ENCODE measurements at places on chromosomes 13 and 19.

GRCh38 chr13:20221772-20222171, 10.3 kb downstream of the GJB6 start:
- no peak for DNase-seq

- no peak for DNase-seq
These were observed 111.8 kb upstream of the UQCRFS1 start for GRCh38 chr19:29324717-29325116.

- no peak for DNase-seq
These were observed 235.1 kb downstream of the UQCRFS1 start for GRCh38 chr19:28977826-28978225.

- no peak for DNase-seq
These were observed 547.5 kb upstream of the SPRY2 start for GRCh38 chr13:80888390-80888789.

- no peak for DNase-seq
These were observed 54.9 kb downstream of the AP1M1 start for GRCh38 chr19:16252459-16253205.

- no peak for DNase-seq
These were observed 116.2 kb downstream of the KLF12 start for GRCh38 chr13:74018062-74018431.

All from HT1080 (cell line).